ENCODE measurements at places on chromosomes 5 and 9.
A peak's percentile ranks its signal among the peaks of the same experiment; 100 is the strongest.

- no peak for DNase-seq
These were observed 20.3 kb downstream of the EXOC3 start for GRCh38 chr5:463301-463700.

GRCh38 chr9:99116003-99116411, 11.1 kb downstream of the TGFBR1 start:
- no peak for DNase-seq

DNA sequence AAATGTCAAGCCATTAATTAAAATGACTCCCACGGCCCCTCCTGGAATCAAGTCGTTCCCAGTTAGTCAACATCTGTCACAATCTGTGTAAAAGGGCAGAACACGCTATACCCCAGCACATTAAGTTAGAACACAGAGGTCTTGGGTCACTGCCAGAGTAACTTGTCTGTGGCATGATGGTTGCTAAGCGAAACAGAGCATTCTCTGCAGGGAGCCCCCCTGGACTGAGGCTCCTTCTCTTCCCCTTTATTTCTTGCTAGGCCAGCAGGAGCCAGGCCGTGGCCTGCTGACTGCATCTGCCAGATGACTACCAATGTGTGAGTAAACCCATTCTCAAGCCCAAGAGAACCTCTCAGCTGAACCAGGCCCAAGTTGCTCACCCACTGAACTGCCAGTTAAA, 51.9 kb upstream of the ZBED3 start:
- no peak for DNase-seq

DNA sequence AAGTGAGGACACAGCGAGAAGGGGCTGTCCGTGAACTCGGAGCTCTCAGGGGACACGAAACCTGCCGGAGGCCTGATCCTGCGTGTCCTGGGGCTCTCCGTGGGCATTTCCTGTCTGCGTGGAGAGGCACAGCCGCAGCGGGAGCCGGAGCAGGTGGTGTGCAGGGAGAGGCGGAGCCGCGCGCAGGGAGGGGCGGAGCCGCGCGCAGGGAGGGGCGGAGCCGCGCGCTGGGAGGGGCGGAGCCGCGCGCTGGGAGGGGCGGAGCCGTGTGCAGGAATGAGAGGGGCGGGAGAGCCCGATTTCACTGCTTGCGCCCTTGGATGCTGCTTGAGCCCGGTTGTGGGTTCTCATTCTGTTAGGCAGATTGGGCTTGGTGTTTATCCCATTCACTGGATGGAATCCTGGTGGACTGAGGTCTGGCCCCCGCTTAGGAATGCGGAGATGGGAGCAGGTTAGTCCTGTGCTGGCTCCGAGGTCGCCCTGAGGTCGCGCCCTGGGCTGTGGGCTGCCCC, 26.7 kb downstream of the NDUFS6 start:
- no peak for DNase-seq

DNA sequence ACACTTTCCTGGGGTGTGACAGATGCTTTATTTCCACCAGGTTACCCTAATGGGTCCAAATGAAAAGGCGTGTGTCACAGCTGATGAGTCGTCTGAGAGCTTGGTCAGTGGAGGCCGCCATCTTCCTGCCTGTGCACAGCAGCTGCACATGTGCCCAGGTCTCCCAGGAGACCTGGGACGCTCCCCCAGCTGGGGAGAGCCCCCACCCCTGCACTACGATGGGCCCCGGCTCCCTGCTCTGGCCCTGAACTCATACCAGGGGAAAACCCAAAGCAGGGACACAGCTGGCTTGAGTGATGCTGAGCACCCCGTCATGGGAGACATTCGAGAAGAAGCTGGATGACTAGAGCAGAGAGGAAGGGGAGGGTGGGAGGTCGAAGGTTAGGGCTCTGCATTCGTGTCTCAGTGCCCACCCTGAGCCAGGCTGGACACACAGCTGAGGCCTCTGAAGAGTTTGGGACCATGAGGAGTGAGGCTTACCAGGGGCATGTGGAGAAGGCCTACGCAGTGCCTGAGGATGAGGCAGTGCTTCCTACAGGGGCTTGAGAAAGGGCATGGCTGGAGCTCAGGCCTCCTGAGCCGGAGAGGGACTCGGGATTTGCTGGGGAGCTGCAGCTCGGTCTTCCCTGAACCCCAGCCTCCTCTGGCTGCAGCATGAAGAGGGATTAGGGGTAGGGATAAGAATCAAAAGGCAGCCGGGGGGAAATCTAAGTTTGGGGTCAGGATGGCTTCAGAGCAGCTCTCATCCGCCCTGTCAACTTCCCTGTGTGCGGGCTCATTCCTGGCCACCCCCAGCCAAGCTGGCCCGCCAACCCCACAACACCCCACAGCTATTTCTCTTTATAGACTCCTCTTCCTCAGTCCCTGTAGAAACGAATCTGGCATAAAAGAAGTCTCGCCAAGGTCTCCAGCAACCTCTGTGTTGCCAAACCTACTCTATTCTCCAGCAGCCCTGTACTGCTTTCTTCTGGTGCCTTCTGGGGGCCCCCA, 42.2 kb upstream of the RNU6ATAC start:
- no peak for DNase-seq

GRCh38 chr9:99867968-99868367, 38.5 kb upstream of the STX17 start:
- no peak for DNase-seq

GRCh38 chr5:159549046-159549445, 218.8 kb upstream of the IL12B start:
- no peak for DNase-seq

- no peak for DNase-seq
These were observed 56.9 kb downstream of the PDE6A start for GRCh38 chr5:149887622-149888183.

DNA sequence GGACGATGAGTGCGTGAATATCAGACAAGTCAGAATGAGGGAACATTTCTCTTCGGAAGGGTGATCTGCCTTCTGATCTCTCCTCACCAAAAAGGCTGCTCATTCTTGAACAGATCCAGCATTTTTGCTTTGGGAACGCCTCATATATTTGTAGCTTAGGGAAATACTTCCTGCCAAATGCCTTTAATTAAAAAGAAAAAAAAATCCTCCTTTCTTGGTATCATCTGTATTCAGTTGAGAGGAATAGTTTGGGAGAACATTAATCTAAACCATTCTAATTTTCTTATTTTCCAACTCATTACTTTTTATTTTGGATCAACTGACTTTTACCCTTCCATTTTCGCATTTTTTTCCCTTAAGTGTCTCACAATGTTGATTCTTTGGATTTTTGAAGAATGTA, 163.4 kb downstream of the SNX18 start:
- DNase-seq = no peak

- no peak for DNase-seq
These were observed 18.7 kb upstream of the PSD2 start for GRCh38 chr5:139776861-139777260.

DNA sequence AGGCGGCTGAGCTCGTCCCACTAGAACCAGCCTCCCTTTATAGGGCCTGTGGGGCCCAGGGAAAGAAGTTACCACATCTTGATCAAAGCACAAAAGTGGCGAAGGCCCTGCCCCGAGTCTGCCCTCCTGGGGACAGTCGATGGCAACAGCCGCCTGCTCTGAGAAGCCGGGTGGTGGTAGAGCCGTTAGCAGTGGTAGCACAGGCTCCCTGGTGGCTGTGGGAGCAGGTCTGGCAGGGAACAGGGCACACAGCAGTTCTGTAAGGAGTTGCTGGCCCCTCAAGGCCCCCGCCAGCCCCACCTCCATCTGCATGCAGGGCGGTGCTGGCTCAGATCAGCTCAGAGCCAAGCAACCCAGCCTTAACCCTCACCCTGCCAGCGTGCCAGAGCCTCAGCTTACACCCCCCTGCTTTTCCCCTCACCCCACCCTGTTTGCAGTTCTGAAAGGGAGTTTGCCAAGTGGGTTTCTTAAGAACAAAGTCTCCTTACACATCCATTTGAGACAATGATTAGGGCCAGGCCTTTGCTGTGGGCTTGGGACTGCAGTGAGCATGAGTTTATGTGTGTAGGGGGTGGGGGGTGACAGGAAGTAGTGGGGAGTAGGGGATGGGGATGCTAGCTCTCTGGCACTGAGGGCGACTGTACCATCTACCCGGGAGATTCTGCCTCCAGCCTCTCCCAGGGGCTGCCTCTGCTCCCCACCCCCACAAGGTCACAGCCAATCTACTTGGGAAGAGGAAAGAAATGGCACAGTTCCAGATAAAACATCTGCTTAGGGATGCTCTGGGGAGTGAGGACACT, 11.8 kb downstream of the ACSL6 start:
- no peak for DNase-seq

GRCh38 chr5:164359260-164360255, 854.1 kb downstream of the MAT2B start:
- DNase-seq = no peak

DNA sequence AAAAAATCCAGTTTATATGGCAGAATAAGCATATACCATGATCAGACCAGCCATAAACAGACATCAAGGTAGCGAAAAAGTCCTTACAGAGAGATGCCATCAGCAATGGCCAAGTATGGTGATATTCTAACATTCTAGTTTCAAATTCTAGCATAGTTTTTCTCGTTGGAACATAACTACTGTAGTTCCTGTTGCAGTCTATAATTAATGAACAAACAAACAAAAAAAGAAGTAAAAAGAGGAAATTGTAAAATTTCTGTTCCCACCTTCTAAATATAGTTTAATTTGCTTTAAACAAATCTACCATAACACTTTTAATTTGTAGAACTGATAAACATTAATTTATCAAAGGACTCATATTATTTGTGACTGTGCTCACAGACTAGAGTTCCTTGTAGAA, 9.9 kb upstream of the CD180 start:
- DNase-seq = no peak

- peak; percentile 31 for DNase-seq
These were observed 226.9 kb downstream of the SMARCA2 start for GRCh38 chr9:2241836-2242741.

DNA sequence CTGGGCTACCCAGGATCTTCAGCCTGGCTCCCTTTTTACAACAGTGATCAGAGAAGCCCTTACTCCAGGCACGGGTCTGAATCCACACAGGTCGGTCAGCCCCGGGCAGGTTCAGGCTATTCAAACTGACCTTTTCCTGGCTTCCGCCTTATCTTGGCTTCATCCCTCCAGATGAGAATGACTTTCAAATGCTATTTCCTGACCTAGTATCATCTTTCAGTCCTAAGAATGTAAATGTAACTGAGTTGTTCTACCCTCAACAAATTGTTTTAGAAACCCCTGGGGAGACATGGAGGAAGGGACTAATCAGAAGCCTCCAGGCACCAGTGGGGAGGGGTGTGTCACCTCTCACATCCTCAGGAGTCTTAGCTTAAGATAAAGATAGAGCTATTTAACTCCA, 213.2 kb downstream of the EPB41L4A start:
- DNase-seq = no peak

DNA sequence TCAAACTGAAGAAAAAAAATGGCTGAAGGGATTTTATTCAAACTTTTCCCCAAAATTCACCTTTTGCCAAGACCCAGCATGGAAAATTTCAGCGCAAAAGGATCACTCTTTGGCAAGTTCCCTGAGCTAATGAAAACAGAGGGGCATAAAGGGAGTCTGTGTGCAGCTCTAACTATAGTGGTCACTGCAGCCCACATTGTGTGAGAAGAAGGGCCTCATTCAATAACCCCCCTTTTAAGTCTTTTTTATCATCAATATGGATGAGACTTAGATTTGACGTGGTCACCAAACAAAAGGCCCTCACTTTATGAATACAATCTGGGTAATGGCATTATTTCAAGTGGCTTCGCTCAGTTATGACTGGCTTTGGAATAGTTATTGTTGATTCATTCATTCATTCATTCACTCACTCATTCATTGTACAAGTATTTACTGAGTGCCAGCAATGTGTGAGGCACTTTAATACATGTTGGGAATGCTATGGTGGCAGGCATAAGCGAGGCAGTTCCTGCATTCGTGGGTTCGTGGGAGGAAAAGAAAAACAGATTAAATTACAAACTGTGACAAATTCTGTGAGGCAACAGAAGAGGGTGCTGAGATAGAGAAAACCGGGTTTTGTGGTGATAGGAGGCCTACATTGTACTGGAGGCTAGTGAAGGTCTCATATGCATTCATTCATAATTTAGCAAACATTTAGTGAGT, 145.7 kb upstream of the KLF4 start:
- no peak for DNase-seq

- DNase-seq = no peak
These were observed 38.5 kb downstream of the OR2V1 start for GRCh38 chr5:181092428-181092827.

GRCh38 chr5:27969157-27969556, 930.8 kb upstream of the CDH9 start:
- DNase-seq = no peak

GRCh38 chr9:128553728-128554127, 1.3 kb downstream of the SPTAN1 start:
- no peak for DNase-seq

- no peak for DNase-seq
These were observed 624.1 kb downstream of the ISL1 start for GRCh38 chr5:52007230-52007858.

- no peak for DNase-seq
These were observed 223.9 kb upstream of the DMRT1 start for GRCh38 chr9:617445-618085.

GRCh38 chr5:61272688-61273087, 59.4 kb upstream of the ZSWIM6 start:
- DNase-seq = no peak

- no peak for DNase-seq
These were observed 59.3 kb upstream of the MYO10 start for GRCh38 chr5:16995372-16995771.

DNA sequence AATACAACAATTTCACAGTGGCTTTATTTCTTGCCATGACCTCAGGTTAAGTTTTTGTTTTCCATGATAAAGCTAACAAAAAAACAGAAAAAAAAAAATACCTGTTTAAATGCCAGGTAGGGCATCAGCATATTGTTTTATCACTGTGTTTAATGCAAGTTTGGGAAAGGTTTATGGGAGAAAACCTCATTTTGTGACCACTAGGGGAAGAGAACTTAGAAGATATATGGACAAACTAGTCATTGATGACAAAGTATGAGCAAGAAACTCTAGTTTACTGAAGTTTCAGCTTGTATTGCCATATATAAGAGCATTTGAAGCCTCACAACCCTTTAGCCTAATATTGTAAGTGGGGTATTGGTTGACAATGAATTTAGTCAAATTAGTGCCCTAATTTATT, 1431.4 kb upstream of the CDH18 start:
- no peak for DNase-seq

DNA sequence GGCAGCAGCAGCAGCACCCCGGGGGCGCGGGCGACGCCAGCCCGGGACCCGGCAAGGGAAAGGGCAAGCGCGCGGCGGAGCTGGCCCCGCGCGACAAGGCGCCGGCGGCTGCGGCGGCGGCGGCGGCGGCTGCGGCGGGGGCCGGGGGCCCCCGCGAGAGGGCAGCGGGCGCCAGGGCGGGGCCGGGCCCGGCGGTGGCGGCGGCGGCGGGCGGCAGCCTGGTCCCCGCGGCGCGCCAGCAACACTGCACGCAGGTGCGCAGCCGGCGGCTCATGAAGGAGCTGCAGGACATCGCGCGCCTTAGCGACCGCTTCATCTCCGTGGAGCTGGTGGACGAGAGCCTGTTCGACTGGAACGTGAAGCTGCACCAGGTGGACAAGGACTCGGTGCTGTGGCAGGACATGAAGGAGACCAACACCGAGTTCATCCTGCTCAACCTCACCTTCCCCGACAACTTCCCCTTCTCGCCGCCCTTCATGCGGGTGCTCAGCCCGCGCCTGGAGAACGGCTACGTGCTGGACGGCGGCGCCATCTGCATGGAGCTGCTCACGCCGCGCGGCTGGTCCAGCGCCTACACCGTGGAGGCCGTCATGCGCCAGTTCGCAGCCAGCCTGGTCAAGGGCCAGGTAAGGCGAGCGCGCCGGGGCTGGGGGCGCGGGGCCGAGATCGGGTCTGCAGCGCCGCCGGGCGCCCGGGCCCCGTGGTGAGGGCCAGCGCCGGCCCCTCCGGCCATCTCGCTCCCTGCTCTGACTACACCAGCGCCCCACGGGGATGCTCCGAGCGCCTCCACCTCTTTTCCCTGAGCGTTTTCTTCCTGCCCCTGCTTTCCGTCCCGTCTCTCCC, at the start of gene UBE2QL1:
TSS of gene UBE2QL1 (plus strand) at position 238 of the 843 bp plus-strand sequence. CDS start at position 273, 35 bp downstream.
- DNase-seq = no peak

Data from AG04449 (cell line).